H7 (cell line): ENCODE measurements at places on chromosomes 5 and 9. TPM values are rescaled to one million over a fixed set of nuclear protein-coding genes. Genes with fewer than 3 reads are reported as not detected.

PCDHA1 gene
- total RNA-seq, result not detected in 2 replicates

PCDHGA5 gene
- not detected in 2 replicates for total RNA-seq

CDX1 gene
- total RNA-seq, result 0.62 TPM in 1 of 2 replicates, not detected in the other

SPATA31E1 gene
- total RNA-seq, result 0.07 TPM in 1 of 2 replicates, not detected in the other

ANGPTL2 gene
- 4.7 and 8.3 TPM in 2 replicates for total RNA-seq

TRIM36 gene
- 10.5 and 11.7 TPM in 2 replicates for total RNA-seq

PRKAA1 gene
- total RNA-seq, result 30.2 and 46.5 TPM in 2 replicates

KCNV2 gene
- total RNA-seq, result 0.11 and 1.4 TPM in 2 replicates

SH3GL2 gene
- total RNA-seq, result 0.67 and 0.80 TPM in 2 replicates

PCDHGA6 gene
- total RNA-seq, result 0.04 TPM in 1 of 2 replicates, not detected in the other

PFN3 gene
- total RNA-seq, result not detected in 2 replicates

EEIG1 gene
- 16.9 and 27.1 TPM in 2 replicates for total RNA-seq

NIM1K gene
- not detected in 2 replicates for total RNA-seq

PCDH12 gene
- total RNA-seq, result 0.10 TPM in 1 of 2 replicates, not detected in the other

ANKRD34B gene
- total RNA-seq, result 0.03 TPM in 1 of 2 replicates, not detected in the other

MELK gene
- 65.2 and 71.4 TPM in 2 replicates for total RNA-seq

GRM6 gene
- not detected in 2 replicates for total RNA-seq

MSH3 gene
- 10.1 and 15.4 TPM in 2 replicates for total RNA-seq

TPD52L3 gene
- 0.15 TPM in 1 of 2 replicates, not detected in the other for total RNA-seq

BAAT gene
- total RNA-seq, result 0.10 TPM in 1 of 2 replicates, not detected in the other

CETN3 gene
- total RNA-seq, result 20.2 and 43.7 TPM in 2 replicates

SPATA31D4 gene
- not detected in 2 replicates for total RNA-seq

BTNL3 gene
- not detected in 2 replicates for total RNA-seq

ADRB2 gene
- 0.17 and 0.18 TPM in 2 replicates for total RNA-seq

PRSS3 gene
- not detected in 2 replicates for total RNA-seq

PPP2R2B gene
- 60.2 and 75.5 TPM in 2 replicates for total RNA-seq

LCN12 gene
- total RNA-seq, result 0.38 and 2.9 TPM in 2 replicates

FOXD4 gene
- total RNA-seq, result 0.26 TPM in 1 of 2 replicates, not detected in the other

TNFSF15 gene
- not detected in 2 replicates for total RNA-seq

KCNIP1 gene
- 0.33 and 0.48 TPM in 2 replicates for total RNA-seq

CKMT2 gene
- total RNA-seq, result 0.66 and 1.2 TPM in 2 replicates

SHISAL2B gene
- total RNA-seq, result 15.4 and 22.5 TPM in 2 replicates

NPR3 gene
- total RNA-seq, result 0.04 and 0.07 TPM in 2 replicates

TAF11L5 gene
- total RNA-seq, result not detected in 2 replicates

YTHDC2 gene
- total RNA-seq, result 10.2 and 12.9 TPM in 2 replicates

CD180 gene
- not detected in 2 replicates for total RNA-seq

DBH gene
- 0.07 TPM in 1 of 2 replicates, not detected in the other for total RNA-seq
